ENCODE measurements at places on chromosomes 1 and 21.

GRCh38 chr1:97739596-97740103, 181.2 kb downstream of the DPYD start:
- DNase-seq: no peak

DNA sequence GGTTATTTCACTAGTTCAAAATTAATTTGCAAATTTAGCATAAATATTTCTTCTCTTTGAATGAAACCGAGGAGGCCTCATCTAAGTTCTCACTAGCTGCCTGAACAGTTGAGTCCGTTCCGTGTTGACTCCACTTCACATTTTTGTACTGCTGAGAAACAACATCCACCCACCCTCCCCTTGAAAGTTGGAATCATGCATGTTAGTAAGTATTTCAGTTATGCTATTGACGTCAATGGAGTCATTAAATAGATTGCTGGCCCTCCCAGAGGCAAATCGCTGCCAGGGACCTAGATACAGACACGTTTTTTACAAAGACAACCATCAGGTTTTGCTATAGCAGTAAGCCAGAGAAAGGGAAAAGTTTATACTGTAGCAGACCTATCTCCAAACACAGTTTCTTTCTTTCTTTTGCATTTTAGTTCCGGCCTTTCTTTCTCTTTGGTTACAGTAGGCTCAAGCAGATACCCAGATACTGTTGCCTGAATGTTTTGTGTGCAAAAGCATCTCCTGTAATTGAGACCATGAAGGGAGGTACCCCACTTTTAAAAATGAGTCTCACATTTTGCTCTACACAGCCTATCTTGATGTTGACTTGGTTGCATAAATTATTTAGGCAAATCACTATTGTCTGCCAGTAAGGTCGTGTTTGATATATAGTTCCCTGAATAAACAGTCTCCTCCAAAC, 262.6 kb upstream of the SGIP1 start:
- peak; percentile 23 for DNase-seq

GRCh38 chr1:98048244-98048643, 127.4 kb upstream of the DPYD start:
- DNase-seq: no peak

- no peak for DNase-seq
Measured at GRCh38 chr1:48221657-48222056, 859 bp upstream of the SLC5A9 start.

DNA sequence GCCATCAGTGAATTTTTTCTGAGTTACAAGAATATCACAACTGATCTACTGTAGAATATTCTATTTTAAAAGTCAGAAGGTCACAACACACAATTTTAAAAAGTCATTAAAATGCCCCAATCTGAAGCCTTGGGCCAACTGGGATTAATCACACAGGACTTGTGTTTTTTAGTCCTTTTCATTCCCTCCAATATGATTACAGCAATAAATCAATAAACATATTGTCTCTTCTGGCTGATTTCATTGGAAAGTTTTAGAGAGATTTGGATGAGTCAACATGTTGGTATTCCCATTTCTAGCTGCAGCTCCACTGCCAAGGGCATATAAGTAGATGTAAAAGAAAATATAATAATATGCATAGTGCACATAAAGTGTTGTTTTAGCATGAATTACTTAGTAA, 85.8 kb downstream of the NIBAN1 start:
- DNase-seq: peak; percentile 7

DNA sequence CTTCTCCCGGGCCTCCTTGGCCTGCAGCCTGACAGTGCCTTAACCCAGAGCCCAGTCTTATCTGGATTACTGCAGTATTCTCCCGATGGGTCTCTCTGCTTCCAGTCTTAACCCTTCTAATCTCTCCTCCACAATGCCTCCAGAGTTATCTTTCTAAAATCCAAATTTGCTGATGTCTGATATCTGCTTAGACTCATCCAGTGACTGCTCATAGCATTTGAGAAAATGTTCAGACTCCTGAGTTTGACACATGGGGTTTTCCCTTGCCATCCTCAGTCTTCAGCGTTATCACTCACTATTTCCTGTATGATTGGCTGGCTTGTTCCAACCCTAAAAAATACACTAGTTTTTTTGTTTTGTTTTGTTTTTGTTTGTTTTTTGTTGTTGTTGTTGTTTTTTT, 102.0 kb downstream of the FMN2 start:
- DNase-seq: no peak

GRCh38 chr1:70033266-70033873, 172.0 kb downstream of the LRRC40 start:
- no peak for DNase-seq
